Activated gamma-delta T cell treated with anti-CD3 and anti-CD28 coated beads, Interleukin-2, amount 50 U/mL, for 16 hours (primary cell): ENCODE measurements at places on chromosomes 2 and 18.

DNA sequence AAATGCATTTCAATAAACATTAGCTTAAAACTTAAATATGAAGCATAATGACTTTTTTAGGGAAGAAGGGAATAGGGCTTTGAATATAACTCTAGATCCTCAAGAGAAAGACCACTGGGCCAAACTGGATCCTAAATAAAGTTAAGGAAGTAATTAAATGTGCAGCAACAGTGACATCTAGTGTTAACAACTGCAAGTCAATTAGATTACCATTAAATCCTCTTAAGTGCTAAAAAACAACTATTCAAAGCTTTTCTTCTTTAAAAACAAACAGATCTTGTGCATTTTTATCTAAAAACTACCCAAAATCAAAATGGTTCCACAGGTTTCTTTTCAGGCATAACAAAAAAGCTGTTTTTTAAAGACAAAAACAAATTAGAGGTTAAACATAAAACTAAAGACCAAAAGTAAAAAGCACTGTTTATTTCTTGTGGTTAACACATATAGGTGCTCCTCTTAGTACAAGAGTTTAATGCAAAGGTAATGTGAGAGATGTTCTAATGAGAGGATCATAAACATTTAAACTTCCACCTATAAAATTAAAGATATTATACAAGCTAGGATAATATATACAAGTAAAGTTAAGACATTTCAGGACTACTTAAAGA, 111.4 kb downstream of the THADA start:
- DNase-seq = no peak

DNA sequence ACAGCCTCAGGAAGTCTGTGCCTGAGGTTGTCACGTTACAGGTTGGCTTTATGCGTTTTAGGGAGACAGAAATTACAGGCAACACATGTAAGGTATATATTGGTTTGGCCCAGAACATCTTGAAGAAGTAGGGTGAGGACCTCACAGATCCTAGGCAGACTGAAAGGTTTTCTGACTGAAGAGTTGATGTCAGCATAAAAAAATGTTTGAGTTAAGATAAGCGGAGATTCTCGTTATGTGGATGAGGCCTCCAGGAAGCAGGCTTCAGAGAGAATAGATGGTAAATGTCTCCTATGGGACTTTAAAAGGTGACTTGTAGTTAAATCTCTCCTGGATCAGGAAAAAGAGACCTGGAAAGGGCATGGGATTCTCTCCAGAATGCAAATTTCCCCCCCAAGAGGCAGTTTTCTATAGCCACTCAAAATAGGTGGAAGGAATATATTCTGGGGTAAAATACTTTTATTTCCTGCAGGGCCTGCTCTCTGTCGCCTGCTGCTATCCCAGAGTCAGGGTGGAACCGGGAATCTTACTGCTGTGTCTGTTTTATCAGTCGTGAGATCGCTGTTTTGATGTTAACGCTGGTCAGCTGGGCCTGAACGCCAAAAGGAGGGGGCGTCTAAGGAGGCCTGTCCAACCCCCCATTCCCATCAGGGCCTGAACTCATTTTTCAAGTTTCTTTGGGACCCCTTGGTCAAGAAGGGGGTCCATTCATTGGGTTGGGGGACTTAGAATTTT, 171.1 kb downstream of the HDAC4 start:
- DNase-seq = no peak

GRCh38 chr2:46146866-46147502, 150.2 kb upstream of the EPAS1 start:
- no peak for DNase-seq

DNA sequence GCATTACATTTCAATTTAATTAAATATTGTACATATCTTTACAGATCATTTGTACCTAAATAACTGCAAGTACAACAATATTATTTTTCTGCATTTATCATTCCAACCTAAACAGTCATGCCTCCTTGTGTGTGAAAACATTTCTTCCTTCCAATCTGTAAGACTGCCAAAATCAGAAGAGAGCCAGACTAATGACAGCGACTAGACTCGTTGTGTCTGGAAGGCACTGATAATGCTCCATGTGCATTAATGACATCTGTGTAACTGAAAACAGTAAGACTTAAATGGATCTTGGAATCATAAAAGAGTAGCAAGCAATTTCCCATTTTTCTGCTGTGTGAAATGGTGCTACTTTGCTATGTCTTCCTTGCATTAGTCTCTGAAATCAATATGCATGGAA, 278.0 kb upstream of the DSEL start:
- DNase-seq = no peak

DNA sequence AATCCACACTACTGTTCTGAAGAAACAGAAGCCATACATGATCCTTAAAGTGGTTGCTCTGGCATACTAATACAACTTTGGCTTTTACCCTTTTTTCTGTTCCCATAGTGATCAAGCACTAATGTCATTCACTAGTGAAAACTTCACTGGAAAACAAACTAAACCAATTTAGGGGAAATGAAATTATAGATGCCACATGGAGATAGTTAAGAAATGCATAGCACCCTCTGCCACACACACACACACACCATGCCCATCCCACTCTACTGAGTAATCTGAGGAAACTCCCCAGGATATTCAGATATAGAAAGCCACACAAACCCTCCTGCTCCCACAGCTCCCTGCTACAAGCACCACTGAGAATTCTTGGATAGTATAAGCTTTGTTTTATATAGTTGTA, 39.1 kb downstream of the SLC3A1 start:
- DNase-seq = no peak

DNA sequence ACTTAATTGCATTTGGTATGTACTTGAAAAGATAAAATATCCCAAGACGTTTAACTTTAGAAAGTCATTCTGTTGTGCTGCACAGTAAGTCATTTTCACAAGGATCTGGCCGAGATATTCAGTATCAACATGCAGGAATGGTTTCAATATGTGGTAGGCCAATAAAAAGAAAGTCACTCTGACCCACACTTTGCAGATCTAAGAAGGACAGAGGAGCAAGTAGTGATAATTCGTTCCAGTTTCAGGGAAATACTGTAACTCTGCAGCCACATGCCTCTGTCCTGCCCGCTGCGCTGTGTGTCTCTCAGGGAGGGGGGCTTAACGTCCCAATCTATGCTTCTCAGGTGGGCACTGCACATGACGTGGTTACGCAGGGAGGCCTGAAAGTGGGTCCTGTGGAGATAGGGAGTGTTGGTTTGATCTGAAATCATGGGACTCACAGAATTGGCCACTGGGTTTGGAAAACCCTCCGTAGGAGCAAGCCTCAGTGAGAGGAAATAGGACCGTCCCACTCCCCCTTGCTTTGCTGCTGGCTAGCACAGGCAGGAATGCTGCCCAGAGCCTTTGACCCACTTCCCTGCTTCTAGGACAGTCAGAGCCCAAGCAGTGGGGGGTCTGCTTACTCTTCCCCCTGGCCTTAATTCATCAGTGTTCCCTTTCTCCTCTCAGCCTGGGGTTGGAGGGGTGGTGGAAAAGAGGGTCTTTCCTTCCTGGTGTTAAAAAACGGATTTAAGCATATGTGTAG, 314.7 kb upstream of the SPRED2 start:
- DNase-seq = no peak

DNA sequence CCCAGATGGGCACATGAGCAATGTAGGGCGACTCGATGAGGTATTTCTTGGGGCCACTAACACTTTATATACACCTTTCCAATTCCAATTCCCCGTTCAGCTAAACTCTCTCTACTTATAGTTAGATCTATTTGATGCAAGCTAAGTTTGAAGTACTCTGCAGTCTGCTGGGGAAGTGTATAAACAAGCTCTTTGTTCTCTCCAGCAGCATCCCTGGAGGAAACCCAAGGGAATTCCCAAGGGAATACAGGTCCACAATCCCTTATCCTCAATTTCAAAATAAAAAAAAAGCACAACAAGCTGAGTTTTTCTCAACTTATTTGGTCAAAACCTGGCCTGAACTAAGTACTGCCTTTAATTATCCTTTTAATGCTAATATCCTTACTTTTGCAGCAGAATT, 433.3 kb downstream of the NBAS start:
- no peak for DNase-seq

DNA sequence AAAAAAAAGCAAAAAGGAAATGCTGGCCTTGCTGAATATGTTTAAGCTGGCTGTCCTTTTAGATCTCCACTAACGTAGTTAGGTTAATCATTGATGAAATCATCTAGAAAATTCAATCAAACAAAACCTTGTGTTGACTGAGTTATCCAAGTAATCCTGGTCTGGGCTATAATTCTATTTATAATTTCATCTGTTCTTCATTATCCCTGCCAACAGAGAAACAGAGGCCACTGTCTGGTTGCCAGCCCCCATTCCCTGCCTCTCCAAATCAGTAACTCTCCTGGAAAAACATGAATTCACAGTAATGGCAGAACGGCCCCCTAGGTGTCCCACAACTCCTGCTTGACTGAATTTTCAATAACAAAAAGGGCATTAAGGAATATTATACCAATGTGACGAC, 24.6 kb downstream of the DOCK10 start:
- DNase-seq = no peak

DNA sequence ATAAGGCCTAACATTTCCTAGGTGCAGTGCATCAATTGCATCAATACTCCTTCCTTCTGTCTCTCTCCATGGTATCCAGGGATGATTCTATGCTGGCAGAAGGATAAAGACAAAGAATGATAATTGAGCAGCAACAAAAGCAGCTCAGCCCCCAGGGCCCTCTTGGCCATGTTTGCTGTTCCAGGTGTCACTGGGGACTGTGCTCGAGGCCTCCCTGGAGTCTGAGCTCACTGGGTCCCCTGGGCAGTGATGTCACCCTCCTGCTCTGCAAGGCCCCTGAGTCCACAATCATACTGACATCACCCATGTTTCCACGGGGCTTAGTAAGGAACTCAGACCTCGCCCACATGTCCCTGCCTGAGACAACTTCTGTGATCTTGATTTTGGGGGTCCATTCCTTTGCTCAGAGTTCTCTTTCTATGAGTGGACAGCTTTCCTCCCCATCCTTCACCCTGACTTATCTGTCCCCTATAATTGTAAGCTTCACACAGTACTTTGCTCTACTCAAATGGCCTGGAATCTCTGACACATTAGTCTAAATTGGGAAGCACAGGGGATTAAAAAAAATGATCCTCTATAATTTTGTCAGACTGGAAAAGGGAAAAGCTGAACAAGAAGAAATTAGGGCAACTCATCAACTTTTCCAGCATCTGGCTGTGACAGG, 15.8 kb upstream of the EXOC6B start:
- DNase-seq = no peak

DNA sequence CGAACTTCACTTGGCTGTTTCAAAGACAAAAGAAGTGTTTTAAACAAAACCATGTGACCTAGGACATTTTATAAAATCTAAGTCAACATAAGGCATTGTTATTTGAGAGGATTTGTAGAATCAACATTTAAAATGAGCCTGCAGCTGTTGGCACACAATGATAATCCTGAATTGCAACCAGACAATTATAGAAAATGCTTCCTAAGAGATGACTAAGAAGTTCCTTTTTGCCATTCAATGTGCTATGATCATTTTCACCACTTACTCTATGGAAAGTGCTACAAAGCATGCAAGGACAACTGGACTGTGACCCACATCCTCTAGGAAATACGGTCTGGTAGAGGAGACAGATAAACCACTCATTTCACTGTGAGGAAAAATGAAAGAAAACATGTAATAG, 246.4 kb downstream of the CDH20 start:
- DNase-seq = no peak

- DNase-seq = no peak
These were observed 38.1 kb downstream of the PKDCC start for GRCh38 chr2:42085706-42086487.

- DNase-seq = no peak
These were observed 19.9 kb upstream of the BCL2L11 start for GRCh38 chr2:111100765-111101162.
